ENCODE measurements at places on chromosomes 16 and 17. TPM values are rescaled to one million over a fixed set of nuclear protein-coding genes. Genes with fewer than 3 reads are reported as not detected.

The XYLT1 gene
- polyA plus RNA-seq, result 9.9 TPM

The KCNG4 gene
- not detected for polyA plus RNA-seq

The GDE1 gene
- 76.0 TPM for polyA plus RNA-seq

DNA sequence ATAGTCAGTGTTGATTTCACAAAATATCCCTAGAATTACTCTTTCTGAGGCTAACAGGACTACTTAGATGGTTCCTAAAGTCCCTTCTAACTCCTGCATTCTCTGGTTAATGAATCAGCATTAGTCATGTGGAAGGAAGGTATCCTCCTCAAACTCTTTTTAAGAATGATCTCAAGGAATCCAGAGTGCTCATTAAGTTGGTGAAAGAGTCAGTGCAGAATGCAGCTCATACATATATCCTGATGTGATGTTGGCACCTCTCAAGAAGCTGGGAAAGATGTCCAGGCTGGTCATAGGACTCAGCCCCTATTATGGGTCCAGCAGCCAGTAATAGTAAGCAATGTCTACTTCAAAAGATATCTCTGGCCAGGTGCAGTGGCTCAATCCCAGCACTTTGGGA is 65.5 kb downstream of the PIGL start:
- no peaks in the 10 kb centered on the region for H3K27me3 ChIP-seq
- H3K4me1 ChIP-seq, result peaks cover 20% of the 10 kb centered on the region
- no peak overlapping the region for H3K4me3 ChIP-seq
- DNase-seq, result no peak

DNA sequence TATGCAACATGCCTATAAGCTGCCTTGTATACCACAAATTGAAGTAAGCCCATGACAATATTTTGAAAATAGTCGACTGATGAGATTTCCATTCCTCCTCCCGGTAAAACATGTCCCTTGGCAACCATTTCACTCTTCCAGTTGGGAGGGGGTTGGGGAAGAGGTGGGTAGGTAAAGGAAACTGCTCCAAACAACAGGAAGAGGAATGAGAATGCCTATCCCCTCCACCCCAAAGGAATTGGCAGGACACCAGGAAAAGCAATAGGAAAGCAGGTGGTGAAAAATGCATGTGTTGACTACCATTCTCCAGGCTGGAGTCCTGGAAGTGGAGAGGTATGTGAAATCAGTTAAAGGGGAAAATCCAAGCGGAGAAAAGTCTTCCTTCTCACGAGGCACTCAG is 455.9 kb upstream of the PSMD7 start:
- no peak for DNase-seq
- no peak overlapping the region for H3K4me3 ChIP-seq
- no peak overlapping the region for H3K27ac ChIP-seq
- H3K36me3 ChIP-seq, result no peaks in the 10 kb centered on the region
- H3K27me3 ChIP-seq, result no peaks in the 10 kb centered on the region

GRCh38 chr17:61087024-61087423 is 312.6 kb upstream of the TBX2 start:
- H3K4me3 ChIP-seq, result no peak overlapping the region
- no peaks in the 10 kb centered on the region for H3K4me1 ChIP-seq
- H3K27me3 ChIP-seq, result no peaks in the 10 kb centered on the region
- no peaks in the 10 kb centered on the region for H3K36me3 ChIP-seq
- no peak overlapping the region for H3K27ac ChIP-seq
